Activated CD4-positive, alpha-beta T cell treated with anti-CD3 and anti-CD28 coated beads for 1 hour (primary cell): ENCODE measurements at places on chromosomes 2 and 18.

DNA sequence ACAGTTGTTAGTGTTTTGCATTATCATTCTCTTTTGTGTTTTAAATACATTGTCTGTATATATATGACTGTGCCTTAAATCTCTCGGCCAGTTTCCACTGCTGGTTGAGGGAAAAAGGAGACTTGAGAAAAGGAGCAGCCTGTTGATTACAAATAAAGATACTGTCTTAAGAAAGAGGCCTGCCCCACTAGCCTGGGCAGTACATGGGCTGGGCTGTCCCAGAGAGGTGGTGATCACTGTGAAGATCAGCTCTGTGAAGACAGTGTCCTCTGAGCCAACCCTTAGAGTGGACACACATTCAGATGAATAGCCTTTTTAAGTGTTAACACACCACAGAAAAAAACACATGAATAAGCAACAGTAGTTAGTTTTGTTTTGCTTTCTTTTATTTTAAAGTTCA lies 10.0 kb upstream of the OTX1 start:
- no peak for DNase-seq

GRCh38 chr18:61765097-61765496 lies 127.7 kb downstream of the RNF152 start:
- DNase-seq, result no peak

DNA sequence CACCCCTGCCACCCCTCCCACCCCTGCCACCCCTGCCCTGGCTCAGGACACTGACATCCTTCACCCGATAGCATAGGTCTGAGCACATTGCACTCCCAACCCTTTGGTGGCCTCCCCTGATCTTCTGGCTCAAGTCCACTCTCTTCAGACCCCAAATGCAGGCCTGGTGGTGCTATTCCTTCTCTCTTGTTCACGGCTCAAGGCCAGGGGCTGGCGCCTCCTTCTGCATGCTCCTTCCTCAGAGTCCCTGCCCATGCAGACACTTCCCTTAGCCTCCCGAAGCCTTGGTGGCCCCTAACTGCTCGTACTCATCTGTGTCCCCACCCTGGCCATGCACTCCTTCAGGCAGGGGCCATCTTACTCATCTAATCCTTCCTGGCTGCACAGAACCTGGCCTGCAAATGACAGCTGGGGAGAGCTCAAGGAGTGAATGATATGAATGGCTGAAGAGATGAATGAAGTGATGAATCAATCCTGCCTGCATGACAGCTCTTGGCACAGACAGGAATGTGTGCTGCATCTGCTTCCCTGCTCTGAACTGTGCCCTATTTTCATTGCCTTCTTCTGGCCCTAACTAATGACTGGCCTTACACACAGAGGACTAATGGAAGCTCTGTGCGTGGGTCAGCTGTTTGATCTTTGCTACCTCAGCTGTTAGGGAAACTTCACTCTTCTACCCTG lies 290.8 kb downstream of the DYSF start:
- DNase-seq, result no peak

DNA sequence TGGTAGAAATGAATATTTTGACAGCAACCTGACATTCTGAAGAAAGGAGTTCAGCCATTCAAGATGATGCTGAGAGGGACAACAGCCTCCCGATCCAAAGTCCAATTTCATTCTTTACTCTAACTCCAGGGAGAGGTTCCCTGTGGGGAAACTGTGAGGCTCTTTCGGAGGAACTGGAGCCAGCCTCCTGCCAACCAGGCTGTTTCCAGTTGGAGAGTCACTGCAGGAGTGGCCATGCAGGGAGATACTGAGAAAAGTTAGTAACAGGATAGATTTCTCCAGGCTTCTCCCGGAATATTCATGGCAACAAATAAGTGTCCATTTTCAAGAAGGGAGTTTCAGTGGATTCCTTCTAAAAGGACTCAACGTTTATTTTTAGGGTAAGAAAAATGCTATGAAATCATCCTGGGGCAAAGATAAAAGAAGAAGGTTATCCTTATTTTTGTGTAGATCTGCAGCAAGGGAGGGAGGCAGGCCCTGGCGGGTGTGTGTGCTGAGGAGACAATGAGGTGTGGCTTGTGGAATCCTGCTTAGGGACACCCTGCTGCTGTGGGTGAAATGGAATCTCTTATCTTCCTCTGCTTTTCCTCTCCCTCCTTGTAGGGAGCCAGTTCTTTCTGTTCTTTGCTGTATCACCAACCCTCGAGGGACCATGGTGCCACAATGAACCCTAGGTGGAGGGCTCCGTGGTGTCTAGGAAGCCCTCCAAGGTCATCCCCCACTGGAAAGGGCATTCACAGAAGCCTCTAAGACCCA lies 18.1 kb downstream of the KLHL14 start:
- DNase-seq, result no peak

- no peak for DNase-seq
Measured at GRCh38 chr2:134739879-134740301, 21.1 kb upstream of the TMEM163 start.

DNA sequence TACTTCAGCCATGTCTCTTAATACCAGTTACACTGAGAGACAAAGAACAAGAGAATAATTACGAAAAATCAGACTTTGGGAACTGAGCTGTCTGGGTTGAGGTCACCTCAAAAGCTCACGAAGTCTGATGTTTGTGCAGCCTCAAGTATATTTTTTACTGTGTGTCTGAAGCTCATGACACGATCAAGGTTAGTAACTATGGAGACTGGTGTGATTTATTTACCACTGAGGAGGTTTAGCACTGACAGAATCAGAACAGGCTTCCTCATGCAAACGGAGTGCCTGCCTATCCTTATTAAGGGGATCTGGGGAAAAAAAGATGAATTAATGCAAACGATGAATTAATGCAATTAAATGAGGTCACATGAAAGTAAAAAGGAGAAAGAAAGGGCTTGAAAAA lies 61.1 kb upstream of the RAPH1 start:
- no peak for DNase-seq

GRCh38 chr18:79630281-79631095 lies 49.1 kb upstream of the CTDP1 start:
- no peak for DNase-seq

DNA sequence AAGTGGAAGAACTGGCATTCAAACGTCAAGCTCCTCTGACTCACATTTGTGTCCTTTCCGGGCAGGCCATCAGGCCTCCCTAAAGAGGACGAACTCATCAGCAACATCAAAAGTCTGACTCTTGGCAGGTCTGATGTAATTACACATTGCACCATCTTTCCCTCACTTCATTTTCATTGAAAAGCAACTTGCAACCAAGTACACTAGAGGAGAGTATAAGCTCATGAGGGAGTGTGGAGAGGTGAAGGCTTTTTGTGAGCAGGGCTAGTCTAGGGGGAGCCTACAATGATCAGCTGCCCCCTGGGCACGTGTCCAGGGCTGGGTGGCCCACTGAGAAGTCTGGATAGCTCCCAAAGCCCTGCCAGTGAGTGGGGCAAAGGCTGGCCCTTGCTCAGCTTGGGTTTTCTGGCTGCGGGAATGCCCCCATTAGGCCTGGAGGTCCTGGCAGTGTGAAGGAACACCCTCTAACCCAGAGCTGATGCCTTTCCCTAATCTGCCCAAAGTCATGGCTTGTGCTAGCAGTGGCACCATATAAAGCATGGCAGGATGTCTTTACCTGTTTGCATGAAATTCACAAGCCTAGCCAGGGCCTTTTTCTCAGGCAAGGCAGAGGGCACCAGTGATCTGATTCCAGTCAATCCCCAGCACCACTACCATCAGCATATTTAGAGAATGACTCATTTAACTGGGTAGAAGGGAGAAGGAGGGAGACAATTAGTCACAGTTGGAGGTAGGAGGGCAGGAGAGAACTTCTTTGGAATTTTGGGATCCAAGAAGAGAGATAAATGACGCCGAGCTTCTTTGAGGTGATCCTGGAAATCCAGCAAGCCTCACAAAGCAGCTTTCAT lies 8.5 kb upstream of the DAW1 start:
- DNase-seq, result no peak

GRCh38 chr2:234873828-234874173 lies 78.0 kb upstream of the SH3BP4 start:
- DNase-seq, result no peak

DNA sequence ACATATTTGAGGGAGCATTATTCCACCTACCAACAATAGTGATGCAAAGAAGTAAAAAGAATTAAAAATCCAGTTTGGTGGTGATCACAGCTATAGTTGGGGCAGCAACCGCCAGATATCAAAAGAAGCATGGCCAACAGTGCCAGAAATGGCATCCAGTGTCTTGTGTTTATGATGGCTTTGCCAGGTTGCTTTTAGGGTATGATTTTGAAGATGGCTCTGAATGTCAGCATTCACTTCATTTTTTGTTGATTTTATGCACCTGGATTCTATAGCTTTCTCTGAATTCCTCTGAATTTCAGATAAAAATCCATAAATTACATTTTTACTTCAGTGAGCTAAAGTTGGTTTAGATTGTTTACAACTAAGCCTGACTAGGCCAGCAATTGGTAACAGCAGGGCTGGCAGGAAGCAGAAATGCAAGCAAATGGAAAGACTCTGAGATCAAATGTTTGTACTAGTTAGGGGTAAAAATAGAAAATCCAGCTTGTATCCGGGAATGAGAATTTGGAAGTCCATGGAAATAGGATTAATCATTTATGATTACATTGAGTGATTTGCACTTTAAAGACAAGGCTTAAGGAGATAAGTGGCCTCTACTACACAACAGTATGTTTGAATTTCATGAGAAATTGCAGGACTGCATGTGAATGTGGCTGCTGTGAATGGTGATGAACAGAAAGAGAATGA lies 40.4 kb downstream of the COL3A1 start:
- no peak for DNase-seq

GRCh38 chr2:106584304-106584954 lies 97.3 kb downstream of the CD8B2 start:
- no peak for DNase-seq

DNA sequence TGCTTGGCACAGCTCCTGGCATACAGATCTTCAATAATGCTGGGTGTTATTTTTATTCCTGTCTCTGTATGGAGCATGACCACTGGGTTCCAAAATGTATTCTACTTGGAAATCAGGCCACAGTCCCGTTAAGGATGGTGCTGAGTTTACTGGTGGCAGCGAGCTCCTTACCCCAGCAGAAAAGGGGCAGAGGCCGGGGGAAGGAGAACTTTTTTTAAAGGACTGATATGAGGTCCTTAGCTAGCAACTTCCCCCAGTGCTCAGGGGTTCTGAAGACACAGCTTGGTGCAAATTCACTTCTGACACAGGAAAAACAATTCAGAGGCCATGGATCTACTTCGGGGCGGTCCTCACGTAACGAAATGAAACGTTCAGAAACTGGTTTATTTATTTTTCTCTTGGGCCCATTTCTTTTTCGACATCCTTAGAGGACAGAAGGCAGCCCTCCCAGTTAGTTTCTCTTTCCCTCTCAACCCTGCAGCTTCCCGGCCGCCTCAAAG lies 872 bp downstream of the RDH14 start:
- no peak for DNase-seq

- DNase-seq, result no peak
Measured at GRCh38 chr18:3330622-3331021, 68.7 kb downstream of the MYL12B start.
